ENCODE measurements at places on chromosomes 5 and 9.

- DNase-seq, result peak; percentile 77
Observed at GRCh38 chr9:87694236-87694755, 31.6 kb upstream of the CTSL start.

- DNase-seq, result peak; percentile 95
Observed at GRCh38 chr5:137146402-137146890, 352.7 kb downstream of the SPOCK1 start.

DNA sequence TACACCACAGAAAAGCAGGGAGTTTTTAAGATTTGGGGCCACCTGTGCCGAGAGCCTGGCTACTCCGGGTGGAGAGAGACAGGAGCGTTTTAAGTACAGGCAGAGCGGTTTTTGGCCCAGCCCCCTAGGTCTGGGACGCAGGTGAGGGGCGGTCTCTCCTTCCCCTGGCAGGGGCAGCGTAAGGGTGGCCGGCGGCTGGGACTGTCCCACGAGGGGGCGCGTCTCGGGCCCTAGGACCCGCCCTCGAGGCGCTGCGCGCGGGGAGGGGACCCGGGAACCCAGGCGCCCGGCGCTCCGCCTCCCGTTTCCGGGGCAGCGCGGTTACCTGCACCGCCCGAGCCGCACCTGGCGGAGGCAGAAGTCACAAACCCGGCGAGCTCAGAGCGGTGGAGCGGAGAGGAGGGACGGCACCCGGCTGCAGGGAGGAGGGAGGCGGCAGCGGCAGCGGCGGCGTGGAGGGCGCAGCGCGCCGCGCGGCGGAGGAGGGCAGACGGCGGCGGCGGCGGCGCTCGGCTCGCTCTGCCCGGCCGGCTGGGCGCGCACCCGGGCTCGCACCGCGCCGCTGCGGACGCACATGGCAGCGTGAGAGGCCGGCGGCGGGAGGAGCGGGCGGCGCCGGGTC is at the start of gene WWC1:
TSS of gene WWC1 (plus strand) at position 304 of the 622 bp plus-strand sequence. CDS start 508 bp downstream, outside the sequence.
- DNase-seq, result no peak

DNA sequence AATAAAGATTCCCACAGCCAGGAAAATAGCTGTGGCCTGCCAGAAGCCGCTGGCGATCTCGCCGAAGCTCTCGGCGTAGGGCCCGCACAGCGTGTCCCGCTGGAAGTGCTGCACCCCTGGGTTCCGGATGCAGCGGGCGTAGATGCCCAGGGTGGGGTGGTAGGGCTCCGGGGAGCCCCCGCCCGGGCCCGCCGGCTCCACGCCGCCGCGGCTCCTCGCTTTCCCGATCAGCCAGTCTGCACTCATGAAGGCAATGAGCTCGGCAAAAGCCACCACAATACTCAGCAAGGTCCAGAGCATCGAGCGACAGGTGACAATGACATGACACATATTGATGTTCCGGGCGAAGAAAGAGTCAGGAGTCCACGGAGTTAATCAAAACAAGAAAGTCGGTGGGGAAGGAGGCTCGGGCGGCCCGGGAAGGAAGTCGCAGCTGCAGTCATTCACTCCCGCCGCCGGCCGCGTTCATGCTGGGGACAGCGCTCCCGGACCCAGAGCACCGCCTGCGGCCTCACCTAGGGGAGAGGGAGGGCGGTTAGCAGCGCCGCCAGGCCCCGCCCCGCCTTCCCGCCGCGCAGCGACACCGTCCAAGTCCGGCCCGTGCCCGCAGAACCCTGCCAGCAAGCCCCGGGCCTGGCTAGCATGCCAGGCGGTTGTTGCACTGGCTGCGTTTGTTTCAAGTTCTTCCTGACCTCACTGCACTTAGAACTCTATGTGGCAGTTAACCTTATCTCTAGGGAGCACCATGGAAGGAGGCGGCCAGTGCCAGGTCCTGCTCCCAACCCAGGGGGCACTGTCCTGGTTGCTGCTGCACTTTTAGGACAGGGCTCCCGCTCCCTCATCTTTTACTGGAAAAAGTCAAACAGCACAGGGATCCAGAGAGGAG is 138.4 kb downstream of the LHFPL2 start:
- no peak for DNase-seq

DNA sequence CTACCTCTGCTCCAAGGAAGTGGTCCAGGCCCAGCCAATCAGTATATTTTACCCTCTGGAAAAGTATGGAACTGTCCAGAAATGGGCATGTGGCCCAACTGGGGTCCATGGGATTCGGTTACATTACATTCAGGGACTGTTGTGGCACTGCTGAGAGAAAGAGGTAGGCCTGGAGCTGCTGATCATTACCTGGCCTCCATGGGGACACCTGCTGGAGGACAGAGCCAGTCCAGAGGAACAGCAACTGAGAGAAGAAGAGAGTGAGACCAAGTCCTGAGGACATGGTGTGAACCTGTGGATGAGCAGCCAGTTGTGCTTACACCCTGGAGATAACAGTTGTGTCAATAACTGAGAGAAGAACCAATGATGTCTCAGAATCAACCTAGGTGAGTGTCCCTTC is 48.2 kb downstream of the HMHB1 start:
- DNase-seq, result no peak

DNA sequence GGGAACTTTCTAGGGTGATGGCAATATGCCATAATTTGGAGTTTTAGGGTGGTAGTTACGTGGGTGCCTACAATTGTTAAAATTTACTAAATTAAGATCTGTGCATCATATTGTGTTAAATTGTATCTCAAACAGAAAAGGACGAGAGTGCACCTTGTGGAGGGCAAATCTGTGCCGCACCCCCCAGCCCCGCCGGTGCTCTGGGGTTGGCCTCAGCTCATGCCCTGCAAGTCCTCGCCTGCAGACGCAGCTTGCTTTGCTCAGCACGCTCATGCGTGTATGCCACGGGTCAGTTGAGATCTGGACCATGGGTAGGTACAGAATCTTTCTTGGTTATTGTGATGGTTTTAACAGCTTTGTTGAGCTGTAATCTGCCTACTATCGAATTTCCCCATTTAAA is 33.7 kb upstream of the FCN1 start:
- no peak for DNase-seq

DNA sequence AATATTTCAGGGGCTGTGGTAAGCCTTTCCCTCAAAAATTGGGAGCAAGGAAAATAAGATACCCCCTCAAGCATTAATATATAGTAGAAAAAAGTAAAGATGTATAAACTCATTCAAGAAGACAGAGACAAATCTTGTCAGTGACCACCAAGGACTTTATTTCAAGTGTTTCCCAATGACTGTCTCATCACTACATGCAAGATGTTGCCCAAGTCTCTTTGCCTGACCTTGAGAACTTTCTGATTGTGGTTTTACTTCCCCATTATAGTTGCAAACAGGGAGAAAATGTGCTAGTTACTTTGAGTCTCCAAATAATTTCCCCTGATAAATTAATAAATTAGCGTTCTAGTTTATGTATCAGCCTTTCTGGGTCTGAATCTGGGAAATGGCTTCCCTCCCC is 4.0 kb upstream of the SLC46A2 start:
- DNase-seq, result no peak

DNA sequence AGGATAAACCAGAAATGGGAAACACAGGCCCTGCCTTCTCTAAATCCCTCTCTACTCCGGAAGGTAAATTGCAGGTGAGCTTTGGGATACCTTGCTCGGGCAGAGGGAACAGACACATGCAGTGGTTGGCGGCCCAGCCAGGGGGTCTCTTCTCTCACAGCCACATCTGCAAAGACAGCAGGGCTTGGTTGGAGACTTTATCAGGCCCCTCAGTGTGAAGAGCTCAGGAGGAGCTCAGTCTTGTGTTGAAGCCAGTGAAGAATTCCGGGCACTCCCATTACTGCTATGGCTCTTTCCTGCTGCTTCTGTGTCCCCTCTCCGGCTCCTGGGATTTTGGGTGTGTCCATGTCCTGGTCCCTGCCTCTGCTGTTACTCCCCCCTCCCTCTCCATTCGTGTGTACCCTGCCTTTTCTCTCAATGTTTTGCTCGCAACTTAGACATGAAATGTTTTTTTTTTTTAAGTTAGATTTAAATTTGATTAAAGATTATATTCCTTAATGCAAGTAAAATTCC is 99.8 kb downstream of the TRIO start:
- no peak for DNase-seq

- no peak for DNase-seq
Observed at GRCh38 chr9:17057729-17058128, 77.1 kb upstream of the CNTLN start.

GRCh38 chr9:130022566-130023143 is 20.3 kb downstream of the FNBP1 start:
- DNase-seq, result no peak

GRCh38 chr9:123354806-123355508 is 1.0 kb upstream of the CRB2 start:
- no peak for DNase-seq

DNA sequence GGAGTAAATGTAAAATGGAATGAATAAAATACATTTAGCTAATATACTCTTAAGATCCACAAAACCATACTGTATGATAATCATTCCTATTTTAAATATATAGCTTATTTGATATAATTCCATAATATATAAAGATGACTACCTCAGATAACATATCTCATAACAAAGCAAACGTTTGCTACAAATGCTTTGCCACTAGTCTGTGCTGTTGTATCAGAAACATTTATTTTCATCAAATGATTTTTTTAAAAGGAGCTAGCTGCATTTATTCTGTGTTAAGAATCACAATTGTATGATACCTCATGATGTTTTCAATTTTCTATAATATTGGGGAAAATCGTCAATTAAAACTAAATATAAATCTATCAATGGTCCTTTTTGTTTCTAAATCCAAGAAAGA is 567.2 kb downstream of the PTPRD start:
- no peak for DNase-seq

DNA sequence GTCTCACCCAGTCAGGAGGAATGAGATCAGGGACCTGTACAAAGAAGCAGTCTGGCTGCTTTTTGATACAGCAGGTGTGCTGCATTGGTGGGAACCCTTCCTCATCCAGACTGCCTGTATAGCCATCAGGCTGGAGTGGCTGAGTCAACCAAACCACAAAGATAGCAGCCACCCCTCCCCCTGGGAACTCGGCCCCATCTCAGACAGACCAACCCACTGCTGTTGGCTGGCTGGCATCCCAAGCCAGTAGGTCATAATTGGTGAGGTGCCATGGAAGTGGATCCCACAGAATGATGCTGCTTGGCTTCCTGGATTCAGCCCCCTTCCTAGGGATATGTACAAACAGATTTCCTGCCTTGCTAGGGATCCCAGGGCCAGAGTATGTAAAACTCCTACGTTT is 60.9 kb downstream of the YTHDC2 start:
- no peak for DNase-seq

Measured in vagina (tissue), 2 donors.